ENCODE measurements at places on chromosomes 2 and 18.

- DNase-seq, result peak; percentile 70
Measured at GRCh38 chr2:157784169-157784822, 91.8 kb downstream of the ACVR1 start.

- DNase-seq, result no peak
Measured at GRCh38 chr2:157644776-157645175, 16.1 kb upstream of the ACVR1C start.

GRCh38 chr2:8679827-8680731 is 1.8 kb upstream of the ID2 start:
- peak; percentile 40 for DNase-seq

- peak; percentile 34 for DNase-seq
Measured at GRCh38 chr18:39453882-39454281, 1888.3 kb upstream of the CELF4 start.

DNA sequence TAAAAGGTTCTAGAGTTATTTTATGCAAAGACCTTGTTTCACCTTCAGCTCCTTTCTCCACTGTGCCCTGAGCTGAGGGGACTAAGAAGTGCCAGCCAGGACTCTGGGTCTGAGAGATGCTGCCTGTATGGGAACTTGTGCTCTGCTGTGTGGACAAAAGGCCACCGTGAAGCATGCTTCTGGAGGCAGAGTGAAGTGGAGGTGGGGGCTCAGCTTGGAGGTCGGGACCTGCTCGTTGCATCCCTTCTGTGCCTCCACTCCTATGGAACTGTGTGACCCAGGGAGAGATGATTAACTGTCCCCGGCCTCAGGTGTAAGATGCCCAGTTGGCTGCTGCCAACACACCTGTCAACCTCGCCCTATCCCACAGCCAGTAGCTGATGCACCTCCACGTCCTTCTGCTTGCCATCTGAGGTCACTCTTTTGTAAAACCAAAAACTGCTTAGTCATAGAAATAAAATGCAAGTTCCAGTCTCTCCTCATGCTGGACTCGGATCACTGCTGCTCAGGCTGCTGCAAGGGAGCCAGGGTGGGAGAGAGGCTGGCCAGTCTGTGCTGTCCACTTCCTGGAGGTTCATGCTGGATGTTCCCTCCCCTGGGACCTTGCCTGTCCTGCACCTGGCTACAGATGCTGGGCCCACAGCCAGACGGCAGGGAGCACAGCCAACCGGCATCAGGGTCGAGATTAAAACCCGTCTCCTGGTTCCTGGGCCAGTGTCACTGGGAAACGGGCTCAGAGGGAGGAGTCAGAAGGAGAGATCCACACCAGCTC is 113.2 kb downstream of the ACKR3 start:
- DNase-seq, result no peak

DNA sequence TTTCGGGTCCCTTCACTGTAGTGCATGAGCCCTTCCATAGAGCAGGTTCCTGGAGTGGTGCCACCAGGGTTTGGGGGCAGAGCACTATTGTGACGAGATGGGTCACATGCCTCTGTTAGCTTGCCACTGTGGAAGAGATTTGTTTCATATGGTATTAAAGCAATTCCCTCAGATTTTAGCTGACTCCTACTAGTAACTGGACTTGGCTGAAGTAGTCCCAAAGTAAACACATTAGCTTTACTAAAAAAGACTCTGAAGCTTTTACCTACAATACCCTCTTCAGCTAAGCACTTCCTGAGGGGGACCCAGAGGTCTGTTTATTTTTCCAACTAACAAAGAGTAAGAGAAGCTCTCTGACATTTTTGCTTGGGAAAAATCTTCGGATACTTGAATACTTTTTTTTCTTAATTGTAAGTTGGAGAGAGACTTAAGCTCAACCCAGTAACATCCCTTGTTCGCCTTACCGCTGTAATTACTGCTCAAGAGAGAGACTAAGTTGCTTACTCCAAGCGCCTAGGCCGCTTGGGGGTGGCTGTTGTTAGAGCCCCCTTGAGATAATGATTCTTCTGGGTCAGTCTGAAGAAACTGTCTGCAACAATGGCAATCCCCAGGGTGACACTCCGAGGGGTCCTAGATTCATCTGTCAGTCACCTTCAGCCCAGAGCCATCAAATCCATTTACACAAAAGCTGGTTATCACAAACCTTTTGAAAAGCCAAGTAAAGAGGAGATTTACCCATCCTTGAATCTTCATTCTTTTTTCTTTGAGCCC is 177.4 kb downstream of the FIGN start:
- no peak for DNase-seq

DNA sequence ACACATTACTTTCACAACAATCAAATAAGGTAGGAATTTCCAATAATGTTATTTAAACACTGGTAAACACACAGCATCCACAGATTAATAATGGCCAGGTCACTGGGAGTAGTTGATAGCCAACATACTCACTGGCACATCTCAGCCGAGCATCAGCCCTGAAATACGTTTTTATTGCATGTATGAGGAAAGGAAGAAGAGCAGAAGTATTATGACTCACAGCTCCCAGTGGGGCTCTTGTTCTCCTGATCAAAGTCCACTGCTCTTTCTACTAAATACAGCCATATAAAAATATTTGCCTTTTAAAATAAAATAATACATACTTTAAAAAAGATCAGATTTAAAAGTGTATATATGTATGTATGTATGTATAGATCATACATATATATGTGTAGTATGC is 999.6 kb downstream of the SUCLG1 start:
- no peak for DNase-seq

GRCh38 chr2:241237949-241238371 is 49.5 kb downstream of the ANO7 start:
- DNase-seq, result no peak

DNA sequence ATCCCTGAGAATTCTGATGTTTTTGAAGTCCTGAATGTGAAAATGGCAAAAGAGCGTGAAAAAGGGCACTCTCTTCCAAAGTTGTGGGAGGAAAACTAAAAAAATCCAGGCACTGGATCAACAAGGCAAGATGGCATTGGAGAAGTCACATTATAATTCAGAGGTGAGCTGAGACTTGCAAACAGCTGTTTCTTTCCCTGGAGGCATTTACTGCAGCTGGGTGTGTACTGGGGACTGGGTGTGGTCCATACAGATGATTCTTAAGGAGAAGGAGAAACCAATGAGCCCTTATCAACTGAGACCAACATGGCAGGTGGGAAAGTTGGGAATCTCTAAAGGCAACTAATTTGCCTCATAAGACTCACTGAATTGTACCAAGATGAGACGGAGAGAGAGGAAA is 313.9 kb downstream of the TRIB2 start:
- DNase-seq, result no peak

DNA sequence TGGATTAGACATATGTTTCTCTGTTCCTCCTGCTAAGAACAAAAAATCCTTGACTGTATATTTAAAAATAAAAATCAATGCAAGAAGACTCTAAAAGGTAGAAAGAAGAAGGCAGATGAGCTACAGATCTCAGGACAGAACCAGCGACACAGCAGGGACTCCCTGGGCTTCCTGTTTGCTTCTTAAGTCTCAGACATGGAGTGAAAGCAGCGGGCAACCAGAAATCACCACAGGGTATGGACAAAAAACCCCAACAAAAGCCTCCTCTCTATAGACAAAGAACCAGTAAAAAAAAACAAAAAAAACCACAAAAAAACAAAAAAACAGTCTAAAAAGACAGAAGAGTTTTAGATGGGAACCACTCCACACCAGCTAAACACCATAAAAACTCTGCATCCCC is 971.0 kb upstream of the GYPC start:
- no peak for DNase-seq

DNA sequence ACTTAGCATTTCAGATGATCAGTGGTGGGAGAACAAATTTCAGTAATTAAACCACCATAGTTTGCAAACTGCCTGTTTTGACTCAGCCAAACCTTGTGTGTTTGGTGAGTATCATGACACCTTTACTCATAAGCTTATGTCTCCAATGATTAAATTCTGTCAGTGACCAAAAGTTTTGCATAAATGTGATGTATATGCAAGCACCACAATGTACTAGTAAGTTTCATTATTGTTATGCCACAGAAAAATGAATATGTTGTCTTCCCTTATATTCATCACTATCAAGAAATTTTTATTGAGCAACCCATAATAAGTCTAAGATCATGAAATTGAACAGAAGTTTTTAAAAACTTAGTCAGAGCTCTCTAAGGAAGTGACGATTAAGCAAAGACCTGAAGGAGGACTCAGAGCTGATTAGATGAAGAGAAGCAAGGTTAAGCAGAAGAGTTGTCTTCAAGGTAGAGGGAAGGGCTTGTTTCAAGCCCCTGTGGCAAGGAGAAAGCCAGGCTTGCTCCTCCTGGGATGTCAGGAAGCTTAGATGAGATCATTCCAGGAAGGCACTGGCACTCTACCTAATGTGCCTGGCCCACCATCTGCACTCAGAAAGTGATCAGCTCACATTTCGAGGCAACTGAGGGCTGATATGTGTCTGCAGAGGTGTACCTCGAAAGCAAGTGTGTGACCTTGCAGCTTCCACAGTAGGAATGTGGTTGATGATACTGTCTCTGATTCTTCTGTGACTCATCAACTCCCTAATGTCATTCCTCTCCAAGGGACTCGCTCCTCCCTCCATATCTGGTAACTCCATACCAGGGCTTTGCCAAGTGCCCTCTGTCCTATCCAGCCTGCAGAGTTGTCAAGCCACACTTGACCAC is 54.7 kb downstream of the KCTD18 start:
- no peak for DNase-seq

DNA sequence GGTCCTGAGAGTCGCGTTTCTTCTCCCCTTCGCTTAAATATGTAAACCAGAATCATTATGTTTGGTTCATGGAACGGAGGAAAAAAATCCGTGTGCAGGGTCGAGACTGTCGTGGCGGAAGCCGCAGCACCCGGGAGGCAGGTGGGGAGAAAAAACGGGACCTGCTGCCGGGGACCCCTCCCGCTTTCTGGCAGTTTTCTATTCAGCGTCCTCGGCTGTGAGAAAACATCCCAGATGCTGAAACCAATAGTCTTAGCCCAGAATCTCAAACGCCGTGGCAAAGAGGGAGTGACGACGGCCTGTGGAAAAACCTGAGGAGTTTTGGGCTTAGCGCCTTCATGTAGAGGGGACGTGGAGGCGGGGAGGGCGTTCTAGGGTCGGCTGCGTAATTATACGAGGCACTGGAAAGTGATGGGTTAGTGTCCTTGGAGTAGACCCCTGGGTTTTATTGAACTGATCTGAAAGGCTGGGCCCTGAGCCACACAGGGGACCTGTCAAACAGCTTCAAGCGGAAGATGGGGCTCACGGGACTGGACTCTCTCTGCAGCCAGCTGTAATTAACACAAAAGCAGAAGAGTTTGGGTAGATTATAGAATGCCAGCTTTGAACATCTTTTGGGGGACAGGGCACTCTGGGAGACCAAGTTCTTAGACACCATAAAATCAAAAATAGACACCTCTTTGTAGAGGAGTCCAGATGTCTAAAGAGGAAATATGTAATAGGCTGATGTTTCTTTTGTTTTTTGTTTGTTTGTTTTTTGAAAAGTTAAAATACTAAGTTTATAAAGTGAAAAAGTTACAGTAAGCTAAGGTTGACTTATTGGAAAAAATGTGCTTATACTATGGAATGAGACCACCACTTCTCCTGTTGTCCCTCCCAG is 834 bp upstream of the BUB1 start:
- DNase-seq, result peak; percentile 20

DNA sequence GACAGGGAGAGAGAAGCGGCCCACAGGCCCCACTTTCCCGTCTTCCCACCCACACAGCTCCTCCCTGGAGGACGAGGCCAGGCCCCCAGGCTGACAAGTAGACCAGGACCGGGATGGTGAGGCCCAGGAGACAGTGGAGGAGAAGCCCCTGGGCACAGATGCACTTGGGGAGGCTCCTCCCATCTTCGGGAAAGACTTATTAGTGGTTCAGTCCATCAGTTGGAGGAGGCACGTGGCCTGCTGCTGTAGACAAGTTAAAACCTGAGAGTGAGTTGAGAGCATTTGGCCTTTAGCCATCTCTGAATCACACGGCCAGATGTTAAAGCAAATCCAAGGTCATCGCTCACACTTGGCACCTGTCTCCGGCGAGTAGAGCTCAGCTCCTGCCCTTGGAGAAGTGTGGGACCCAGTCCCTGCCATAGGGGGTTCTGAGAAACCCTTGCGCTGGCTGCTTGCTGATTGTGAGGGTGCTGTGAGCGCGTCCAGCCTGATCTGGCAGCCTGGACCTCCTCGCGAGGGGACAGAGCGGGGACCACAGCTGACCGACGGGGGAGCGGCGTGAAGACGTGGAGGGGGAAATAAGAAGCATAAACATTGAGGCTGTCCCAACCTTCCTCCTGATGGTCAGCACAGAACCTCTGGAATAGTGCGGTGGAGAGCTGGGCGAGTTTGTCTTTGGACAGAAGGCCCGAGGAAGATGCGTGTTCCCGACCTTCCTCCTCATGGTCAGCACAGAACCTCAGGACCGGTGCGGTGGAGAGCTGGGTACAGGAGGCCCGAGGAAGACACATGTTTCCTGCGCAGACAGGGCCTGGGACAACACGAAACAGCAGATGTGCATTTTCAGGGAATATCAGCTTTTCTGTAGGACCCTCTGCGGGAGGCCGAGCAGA is 24.7 kb upstream of the ALLC start:
- DNase-seq, result peak; percentile 36

DNA sequence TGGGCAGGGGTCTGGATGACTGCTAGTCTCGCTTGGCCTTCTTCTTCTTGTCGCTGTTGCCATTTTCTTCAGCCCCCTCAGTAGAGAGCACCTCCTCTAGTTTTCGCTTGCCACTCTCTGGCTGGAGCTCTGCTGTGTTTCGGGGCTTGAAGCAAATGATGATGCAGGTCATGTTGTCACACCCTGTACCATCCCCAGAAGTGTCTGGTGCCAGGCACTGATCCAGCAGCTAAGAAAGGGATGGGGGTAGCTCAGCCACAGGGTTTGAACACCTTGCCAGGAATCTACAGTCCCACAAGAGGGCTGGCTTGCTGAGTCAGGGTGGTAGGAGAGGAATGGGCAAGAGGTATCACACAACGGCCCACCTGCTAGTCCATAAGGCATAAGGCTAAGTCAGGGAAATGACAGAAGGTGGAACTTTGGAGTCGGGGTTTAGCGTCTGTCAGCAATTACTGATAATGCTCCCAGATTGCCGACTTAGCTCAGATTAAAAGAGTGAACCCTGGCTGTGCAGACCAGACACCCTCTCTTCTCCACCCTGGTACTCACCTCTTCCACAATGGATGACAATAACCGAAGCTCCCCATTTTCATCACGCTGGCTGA is 1.1 kb upstream of the ZNF513 start:
- no peak for DNase-seq

GRCh38 chr2:233262562-233262961 is 11.1 kb downstream of the ATG16L1 start:
- DNase-seq, result no peak

Data from right cardiac atrium (tissue), 5 donors.